ENCODE measurements at places on chromosomes 3 and 15.

- DNase-seq = no peak
Measured at GRCh38 chr3:42556089-42556632, 25.6 kb downstream of the SEC22C start.

DNA sequence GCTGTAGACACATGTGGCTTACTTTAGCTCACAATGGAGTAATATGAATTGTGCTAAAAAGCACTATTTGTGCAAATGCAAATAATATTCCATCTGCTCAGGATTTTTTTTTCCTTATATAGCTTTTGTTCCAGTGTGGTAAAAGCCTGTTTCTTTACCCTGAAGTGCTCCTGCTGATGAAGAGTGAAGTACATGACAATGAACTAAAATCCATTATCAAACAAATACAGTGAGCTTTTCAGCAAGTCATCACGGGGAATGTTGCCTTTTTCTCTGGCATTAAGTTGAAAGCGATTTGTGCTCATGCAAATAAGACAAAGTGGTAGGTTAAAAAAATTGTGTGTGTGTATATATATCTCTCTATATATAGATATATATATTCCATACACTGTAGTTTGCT is 28.6 kb upstream of the CCDC39 start:
- DNase-seq = no peak

DNA sequence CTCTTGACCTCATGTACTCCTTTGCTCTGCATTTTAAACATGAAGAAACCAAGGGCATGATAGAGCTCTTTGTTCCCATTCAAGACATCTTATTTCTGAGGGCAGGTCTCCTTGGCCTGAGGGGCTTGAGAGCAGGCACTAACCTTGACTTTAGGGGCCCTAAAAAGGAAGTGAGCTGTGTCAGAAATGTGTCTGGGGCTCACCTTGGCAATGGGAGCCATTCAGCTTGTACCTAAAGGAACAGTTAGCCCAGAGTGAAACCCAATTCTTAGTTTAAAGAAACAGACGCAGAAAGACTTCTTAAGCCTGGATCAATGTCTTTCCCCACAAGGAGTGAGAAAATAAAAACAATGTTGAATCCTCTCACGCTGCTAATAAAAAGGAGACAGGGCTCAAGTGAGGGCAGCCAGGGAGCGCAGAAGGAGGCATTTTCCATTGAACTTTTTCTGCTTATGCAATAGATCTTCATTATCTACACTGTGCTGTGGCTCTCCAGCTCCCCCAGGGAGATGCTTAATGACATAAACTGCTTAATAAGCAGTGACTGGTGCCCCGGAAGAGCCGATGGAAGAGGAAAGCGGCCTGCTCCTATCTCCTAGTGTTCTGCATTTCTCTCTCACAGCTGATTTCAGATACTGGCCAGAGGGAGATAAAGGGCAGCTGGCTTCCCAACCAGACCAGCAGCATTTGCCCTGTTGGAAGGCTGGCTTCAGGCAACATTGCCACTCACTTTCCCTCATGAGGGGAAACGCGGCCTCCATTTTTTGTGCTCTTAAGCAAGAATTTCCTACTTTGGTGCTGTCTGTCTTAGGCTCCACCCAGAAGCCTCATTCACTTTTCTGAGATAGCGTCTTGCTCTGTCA is 152.0 kb downstream of the OPA1 start:
- no peak for DNase-seq

DNA sequence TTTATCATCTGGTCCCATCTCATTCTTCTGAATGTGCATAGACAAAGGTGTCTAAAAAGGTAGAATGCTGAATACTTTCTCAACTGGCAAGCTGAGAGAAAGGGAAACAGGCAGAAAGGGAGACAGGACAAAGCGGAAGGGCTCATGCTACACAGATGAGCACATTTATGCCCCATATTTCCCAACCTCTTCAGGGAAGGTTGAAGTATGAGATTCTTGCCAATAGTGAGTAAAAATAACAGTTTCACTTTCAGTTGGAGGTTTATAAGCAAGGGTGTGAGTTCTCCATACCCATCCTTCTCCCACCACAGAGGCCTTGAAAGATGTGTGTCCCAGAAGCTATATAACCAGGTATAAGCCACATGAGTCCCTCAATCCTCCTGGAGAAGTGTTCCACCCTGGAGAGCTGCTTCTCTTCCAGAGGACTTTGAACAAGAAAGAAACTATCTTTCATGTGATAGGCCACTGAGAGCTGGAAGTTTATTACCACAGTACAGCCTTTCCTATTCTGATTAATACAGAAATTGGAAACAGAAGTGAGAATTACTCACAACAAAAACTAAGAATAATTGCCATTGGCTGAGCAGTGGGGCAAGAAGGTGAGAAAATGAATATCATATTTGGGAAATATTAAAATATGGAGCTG is 709.4 kb upstream of the NR2F2 start:
- no peak for DNase-seq

DNA sequence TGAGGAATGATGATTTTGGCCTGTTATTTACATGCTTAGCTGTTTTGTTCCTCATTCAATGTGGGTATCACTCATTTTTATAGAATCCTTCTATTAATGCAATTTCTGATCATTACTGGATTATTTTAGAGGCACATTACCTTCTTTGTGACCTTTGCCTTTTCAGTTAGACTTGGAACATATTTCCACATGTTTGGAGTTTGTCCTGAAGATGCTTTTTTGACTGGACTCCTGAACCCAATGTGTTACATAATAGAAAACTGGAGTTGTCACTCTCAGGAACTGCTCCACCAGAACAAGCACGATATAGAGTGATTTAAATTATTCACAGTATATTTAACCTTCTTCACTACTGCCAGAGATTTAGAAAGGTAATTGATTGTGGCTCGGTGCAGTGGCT is 59.5 kb downstream of the TP63 start:
- no peak for DNase-seq

GRCh38 chr15:56366211-56366610 is 985 bp downstream of the TEX9 start:
- DNase-seq = peak; percentile 6

DNA sequence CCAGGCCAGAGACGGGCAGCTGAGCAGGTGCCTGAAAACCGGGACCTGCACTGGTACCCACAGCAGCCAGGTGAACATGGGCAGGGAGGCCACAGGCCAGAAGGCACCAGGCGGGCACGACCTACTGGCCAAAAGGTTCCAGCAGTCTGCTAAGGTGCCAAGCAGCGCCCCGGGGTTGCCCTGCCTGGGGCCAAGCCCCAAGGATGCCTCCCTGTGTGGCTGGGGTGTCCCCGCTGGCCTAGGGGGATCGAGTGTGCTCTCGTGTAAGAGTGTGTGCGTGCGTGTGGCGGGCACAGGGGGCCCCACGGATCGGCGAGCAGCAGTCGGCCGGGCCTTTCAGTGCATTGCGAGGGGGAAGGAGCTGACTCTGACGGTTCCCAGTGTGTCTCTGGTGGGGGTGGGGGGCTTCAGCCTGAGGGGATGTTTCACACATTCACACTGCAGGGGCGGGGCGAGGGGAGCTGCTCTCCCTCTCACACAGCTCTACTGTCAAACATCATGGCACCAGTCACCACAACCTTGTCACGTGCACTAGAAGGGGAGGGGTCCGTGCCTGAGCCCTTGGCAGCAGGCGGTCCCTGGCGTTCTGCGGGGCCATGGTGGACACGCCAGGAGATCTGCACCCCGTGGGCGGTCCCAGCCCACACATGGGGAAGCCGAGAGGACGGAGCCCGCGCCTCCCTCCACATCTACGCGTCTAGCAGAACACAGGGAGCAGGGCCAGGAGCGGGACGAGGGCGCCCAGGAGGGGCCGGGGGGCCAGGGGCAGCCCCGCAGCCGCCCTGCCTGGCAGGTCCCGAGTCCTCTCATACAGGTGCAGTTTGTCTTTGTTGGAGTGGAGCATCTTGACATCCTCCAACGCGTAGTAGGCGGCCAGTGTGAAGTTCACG is 44.5 kb downstream of the RGMA start:
- DNase-seq = no peak

GRCh38 chr3:33089515-33089914 is 7.4 kb downstream of the GLB1 start:
- DNase-seq = no peak

- no peak for DNase-seq
Measured at GRCh38 chr3:71146673-71147072, 436.9 kb downstream of the FOXP1 start.

DNA sequence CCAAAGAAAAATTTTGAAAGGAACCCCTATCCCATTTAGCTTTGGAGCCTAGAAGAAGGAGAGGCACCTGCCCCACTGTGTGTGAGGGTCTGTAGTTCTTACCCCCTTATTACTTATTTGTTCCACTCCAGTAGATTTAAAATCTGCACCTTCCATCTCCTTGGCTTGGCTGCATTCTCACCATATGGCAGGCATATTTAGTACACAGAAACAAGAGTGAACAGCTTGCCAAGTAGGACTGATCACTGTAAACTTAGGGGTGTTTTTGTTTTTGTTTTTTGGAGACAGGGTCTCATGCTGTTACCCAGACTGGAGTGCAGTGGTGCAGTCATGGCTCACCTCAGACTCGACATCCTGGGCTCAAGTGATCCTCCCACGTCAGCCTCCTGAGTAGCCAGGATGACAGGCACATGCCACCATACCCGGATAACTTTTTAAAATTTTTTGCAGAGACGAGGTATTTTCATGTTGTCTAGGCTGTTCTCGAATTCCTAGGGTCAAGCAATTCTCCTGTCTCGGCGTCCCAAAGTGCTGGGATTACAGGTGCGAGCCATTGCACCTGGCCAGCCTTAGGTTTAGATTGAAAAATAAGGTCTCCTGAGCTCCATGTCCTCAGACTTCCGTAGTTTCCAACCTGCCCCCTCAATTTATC is 14.1 kb upstream of the ANXA2 start:
- DNase-seq = no peak

DNA sequence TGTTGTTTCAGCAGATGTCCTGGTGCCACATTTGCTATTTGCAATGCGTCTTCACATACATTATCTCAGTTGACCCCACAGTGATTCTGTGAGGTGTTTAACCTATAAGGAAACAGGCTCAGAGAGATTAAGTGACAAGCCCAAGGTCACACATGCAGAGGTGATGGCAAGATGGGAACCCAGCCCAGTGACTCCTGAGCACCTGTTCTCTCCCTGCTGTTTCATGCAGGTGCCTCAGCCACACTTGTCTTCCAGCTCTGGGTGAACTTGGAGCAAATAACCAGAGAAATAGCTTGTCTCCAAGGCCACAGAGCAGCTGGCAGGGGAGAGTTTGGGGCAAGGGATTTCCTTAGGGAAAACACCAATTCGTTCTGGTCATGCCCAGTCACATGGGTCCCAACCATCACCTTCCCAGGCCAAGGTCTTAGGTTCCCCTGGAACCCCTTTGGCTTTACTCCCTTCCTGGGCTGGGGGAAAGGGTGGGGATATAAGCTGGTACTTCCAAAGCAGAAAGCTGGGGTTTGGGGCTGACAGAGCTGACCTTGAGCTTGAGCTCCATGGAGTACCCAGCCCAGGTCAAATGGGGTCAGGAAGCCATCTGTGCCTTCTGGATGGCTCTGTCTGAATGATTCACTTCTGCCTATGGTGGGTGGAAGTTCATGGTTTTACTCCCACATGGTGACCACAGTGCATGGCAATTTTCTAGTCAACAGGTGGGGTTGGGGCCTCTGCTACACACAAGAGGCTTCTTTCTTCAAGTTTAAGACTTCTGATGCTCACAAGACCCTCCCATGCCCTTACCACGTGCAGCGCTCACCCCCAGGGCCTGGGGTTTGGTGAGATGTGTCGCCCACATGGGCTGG is 22.4 kb downstream of the LIPC start:
- DNase-seq = peak; percentile 53

DNA sequence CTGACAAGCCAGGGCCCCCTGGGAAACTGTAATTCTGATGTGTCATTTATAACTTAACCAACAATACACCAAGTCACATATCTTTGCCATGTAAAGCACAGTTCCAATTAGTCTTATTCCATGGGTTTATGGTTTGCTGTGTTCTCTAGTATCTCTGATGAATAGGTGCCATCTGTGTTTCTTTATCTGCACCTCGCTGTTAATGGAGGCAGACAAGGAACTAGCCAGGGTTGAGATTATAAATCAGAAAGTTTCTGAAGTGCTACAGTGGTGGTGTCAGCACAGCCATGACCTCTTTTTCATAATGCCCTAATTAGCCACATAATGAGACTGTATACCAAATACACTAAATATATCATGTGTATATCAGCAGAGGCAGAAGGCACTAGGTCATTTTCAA is 866.4 kb downstream of the PLOD2 start:
- no peak for DNase-seq

GRCh38 chr3:5080779-5081550 is 41.1 kb upstream of the ARL8B start:
- no peak for DNase-seq

DNA sequence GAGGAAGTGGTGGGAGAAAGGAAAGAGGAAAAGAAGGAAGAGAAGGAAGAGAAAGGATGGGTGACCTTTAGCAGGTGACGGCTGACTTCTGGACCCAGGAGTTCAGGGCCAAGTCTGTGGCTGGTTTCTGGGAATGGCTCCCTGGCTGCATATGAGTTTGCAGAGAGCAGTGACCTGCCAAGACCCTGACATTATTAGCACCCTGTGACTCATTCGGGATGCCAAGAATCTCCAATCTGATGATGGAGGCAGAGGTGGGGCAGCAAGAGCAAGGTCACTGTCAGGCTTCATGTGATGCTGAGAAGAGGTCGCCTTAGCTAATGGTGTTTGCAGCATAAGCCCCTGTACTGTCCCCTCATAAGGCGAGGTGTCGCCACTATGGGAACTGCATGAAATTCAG is 42.6 kb downstream of the MYZAP start:
- no peak for DNase-seq

- no peak for DNase-seq
Measured at GRCh38 chr15:81309647-81310450, 14.1 kb downstream of the STARD5 start.

- no peak for DNase-seq
Measured at GRCh38 chr3:57464011-57464410, 80.1 kb downstream of the DNAH12 start.

GRCh38 chr3:57923101-57923500 is 85.1 kb upstream of the FLNB start:
- DNase-seq = no peak

DNA sequence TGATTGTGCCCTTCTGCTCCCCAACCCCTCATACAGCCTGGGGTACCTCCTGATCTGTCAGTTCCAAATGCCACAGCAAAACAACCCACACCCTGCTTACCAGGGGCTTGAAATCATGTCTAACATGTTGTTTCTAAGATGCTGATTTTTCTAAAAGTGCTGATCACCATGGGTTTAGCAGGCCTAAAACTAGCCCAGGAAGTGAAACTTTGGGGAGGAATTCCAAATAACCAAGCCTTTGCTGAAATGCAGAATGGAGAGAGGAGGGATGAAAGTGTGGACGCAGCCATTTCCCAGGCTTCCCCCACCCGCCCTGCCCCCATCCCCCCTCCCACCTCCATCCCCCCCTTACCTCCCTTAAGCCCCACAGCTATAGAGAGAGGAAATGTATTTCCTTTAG is 2.0 kb upstream of the HRH1 start:
- no peak for DNase-seq

DNA sequence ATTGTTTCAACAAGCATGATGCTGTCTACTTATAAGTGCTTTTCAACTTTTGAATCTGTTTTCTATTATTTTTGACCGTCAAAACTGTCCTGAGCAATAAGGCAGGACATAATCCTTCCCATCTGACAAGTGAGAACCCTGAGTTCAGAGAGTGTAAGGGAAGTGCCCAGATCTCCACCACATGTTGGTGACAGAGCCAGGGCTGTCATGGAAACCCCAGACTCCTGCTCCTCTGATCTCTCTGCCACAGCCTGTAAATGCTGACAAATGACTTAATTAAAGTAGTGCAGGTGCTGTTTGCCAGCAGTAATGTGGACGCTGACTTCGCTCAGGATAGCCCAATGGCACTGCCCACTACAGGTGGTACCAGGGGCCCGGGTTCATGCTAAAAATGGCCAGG is 40.3 kb downstream of the SPSB4 start:
- DNase-seq = no peak

Data from urothelium cell line (cell line).